ENCODE measurements at places on chromosomes 16 and 17.

- DNase-seq: no peak
Observed at GRCh38 chr16:17529982-17530760, 59.4 kb upstream of the XYLT1 start.

DNA sequence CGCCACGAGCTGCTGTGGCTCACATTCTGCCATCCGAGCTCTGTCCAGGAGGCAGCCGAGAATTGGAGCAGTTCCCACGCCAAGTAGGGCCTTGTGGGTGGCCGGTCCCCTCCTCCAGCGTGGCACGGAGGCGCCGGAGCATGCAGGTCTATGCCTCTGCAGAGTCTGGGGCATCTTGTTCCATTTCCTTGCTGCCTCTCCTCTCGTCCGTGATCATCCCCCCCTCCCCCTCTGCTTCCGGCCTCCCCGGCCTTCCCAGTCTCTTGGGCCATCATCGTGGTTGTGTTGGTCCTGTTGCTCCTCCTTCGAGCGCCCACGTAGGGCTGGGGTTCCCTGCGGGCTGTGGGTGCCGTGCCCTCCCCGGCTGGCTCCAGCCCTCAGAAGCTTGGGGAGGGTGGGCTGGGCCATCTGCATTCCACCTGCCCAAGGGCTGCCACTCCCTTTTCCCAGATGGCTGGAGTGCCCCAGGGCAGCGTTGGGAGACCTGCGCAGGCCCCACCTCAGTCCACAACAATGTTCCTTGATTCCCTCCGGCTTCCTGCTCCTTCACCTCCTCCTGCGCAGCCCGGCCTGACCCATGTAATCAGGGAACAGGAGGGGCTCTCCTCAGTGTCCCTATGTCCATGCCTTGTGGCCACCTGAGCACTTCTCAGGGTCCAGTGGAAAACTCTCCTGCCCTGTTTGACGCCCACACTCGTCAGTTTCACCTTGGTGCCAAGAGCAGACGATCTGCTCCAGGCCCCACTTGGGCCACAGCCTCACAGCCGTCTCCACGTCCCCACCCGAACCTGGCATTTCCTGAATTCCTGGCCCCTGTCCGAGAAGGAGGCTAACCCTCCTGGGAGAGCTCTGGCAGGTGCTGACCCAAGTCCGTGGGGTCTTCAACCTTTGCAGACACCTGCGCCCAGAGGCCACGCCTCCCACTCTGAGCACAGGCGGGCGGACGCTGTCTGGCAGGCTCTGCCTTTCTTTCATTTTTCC lies 37.1 kb downstream of the BAIAP2 start:
- DNase-seq: peak; percentile 94

- DNase-seq: no peak
Observed at GRCh38 chr16:7315813-7316212, 16.8 kb upstream of the RBFOX1 start.

DNA sequence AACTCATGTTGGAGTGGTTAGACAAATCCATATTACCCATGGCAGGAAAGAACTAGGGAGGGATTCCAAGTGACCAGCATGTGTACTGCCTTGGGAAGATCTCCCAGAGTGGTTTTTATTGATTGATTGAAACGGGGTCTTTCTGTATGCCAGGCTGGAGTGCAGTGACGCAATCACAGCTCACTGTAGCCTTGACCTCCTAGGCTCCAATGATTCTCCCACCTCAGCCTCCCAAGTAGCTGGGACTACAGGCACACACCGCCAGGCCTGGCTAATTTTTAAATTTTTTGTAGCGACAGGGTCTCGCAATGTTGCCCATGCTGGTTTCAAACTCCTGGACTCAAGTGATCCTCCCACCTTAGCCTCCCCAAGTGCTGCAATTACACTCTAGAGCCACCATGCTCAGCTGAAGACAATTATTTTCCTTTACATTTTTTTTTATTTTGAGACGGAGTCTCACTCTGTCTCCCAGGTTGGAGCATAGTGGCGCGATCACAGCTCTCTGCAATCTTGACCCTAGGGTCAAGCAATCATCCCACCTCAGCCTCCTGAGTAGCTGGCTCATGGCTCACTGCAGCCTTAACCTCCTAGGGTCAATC lies 2.5 kb upstream of the TMUB2 start:
- DNase-seq: no peak

DNA sequence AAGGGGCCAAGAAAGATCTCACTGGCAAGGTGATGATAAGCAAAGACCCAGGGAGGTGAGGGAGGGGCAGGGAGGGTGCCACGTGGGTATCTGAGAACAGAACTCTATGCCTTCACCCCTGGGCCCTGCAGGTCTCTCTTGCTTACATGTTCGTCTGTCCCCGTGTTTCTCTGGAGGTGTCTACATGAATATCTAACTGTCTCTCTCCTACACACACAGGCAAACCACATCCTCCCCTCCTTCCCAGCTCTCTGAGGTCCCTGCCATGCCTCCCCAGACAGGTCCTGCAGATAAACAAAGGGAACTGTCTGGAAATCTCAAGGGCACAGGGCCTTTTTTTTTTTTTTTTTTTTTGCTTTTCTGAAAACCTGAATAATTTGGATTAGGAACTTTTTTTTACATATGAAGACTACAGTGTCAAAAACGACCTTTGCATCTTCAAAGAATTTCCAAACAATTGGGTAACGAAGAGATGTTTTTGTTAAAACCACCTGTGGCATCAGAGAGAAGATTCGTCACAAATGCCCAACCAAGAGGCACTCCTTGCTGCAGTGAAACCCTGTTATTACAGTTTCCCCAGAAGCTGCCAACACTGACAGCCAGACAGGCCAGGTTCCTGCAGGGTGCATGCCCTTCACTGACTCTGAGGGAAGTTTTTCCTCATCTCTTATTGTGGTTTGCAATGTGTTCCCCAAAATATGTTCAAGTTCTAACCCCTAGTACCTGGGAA lies 17.8 kb downstream of the PLLP start:
- DNase-seq: peak; percentile 66

- DNase-seq: no peak
Observed at GRCh38 chr17:35166526-35166925, 18.9 kb downstream of the UNC45B start.

GRCh38 chr17:82077617-82078358 lies 12.2 kb upstream of the DUS1L start:
- no peak for DNase-seq

DNA sequence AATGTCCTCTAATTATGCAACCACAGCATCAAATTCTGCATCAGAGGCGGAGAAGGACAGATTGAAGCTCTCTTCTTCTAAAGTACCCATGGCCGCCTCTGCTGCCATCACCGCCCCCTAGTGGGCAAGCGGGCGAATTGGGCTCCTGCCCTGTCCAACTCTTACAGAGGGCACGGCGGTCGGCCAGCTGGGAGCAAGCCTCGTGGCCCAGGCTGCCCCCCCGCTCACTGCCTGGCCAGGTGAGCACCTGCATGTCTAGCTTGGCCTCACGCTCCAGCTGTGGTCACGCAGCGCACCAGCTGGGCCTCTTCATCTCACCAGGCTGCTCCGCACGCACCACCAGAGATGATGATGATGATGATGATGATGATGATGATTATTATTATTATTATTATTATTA lies 146.1 kb upstream of the TOM1L1 start:
- DNase-seq: no peak

DNA sequence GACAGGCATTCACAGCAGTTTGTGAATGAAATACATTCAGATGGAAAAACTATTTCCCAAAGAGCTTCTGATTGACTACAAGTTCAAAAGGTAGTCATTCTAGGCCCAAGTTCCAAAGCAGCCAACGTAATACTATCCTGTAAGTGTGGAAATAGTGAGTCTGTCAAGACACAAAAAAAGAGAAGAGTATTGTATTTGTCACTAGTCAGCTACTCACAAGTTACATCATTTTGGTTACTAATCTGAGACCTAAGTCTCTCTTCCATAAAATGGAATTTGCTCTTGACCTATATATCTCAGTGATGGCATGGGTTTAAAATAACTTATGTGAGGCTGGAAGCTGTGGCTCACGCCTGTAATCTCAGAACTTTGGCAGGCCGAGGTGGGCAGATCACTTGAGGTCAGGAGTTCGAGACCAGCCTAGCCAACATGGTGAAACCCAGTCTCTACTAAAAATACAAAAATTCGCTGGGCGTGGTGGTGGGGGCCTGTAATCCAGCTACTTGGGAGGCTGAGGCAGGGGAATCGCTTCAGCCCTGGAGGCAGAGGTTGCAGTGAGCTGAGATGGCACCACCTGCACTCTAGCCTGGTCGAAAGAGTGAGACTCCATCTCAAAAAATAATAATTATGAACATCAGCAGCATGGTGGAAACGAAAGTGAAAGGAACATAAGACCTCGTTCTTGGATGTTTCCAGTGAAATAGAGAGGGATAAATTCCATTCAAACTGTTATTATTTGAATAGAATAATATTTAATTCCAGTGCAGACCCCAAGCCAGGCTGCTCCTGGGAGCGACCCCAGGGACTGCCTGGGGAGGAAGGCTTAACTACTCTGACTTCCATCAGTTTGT lies 2.9 kb downstream of the CMC2 start:
- no peak for DNase-seq

GRCh38 chr16:89624777-89625761 lies 11.6 kb downstream of the DPEP1 start:
- DNase-seq: no peak

GRCh38 chr16:8967132-8967821 lies 3.6 kb upstream of the USP7 start:
- DNase-seq: no peak

DNA sequence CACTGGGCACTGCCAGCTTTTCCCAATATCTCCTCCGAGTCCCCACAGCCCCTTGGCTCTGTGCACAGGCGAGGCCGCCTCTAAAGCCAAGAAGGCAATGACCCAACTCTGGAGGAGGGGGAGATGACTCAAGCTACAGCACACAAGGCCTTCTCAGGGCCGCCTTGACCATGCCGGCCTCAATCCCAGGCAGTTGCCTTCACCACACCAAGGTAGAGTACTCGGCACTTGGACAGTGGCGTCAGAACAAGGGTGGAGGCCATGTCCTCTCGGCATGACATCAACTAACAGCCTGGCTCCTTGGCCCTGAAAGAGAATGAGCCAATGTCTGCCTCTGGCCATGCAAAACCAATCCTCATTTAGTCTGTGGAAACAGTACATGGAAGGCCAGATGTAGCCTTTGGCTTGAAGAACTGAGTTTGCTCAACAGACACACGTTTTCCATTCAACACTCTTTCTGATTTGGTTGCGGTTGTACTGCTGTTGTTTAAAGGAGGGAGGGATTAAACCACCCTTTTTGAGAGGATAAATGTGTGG lies 139.6 kb downstream of the XYLT1 start:
- no peak for DNase-seq

DNA sequence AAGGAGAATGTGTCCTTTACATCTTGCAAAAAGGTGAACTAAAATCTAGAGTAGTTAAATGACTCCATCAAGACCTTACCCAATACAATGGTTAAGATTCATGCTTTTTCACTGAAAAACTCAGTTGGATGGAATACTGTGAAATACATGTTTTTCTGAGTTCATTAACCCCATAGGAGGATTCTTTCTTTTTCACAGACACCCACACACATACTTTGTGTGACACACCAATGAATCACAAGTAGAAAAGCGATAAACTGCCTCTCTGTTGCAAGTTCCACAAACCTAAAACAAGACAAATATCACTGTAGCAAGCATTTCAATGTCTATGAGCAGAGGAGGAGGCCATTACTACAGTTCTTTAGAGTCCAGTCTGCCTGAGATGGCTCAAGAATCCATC lies 258.8 kb upstream of the CDH5 start:
- peak; percentile 44 for DNase-seq

GRCh38 chr16:11896486-11897176 lies 19.1 kb downstream of the GSPT1 start:
- DNase-seq: no peak

DNA sequence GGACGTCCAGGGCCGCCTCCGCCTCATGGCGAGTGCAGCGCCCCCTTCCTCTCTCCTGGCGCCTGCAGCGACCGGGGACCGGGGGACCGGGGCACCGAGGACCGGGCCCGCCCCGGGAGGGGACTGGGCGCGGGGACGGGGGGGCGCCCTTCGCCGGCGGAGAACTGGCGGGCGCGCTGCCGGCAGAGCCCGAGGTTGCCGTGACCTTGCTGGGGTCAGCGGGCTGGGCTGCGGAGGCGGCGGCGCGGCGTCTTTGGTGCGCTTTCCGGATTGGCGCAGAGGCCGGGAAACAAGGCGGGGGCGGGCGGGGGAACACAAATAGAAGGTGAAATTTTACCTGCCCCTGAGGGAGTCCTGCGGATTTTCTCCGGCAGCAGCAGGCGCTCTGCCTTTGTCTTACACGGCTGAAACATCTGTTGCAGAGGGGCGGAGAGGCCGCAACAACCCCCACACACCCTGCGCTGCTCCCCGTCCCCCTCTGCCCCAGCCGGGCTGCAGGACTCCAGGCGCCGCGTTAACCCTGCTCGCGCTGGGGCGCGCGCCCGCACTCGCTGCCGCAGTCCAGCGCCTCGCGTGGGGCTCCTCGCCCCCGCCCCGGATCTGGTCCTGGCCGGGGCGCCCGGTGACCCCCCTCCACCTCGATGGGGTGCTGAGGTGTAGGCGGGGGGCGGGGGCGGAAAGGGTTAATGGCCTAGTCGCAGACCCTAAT lies 53.5 kb downstream of the SREBF1 start:
- DNase-seq: no peak

GRCh38 chr17:2580151-2580550 lies 13.3 kb upstream of the PAFAH1B1 start:
- DNase-seq: no peak

GRCh38 chr16:27434141-27435051 lies 32.4 kb downstream of the IL21R start:
- DNase-seq: no peak

DNA sequence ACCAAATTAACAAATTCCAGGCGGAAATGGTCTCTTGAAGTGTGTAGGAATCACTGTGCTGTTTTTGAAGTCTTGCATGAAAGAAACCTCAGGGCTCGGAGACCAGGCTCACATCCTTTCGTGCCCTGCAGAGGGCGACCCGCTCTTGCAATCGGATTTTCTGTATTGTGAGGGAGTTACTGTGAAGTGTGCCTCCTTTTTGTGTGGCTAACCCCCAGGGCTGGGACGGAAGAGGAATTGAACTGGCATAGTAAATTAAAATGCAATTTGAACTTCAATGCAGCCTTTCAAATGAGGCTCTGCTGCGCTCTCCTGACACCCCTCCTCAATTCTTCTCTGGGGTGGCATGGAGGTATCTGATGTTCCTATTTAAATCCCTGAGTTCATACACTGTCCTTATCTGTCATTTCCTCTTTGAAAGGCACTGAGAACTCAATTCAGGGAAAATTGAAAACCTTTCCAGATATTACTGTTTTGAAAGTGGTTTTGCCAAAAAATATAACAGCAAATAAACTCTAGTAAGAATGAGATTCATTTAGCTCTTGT lies 51.5 kb upstream of the MGAT5B start:
- peak; percentile 46 for DNase-seq

GRCh38 chr16:4767872-4768548 lies 1.0 kb upstream of the ZNF500 start:
- peak; percentile 39 for DNase-seq

GRCh38 chr17:44220213-44221083 lies 973 bp upstream of the UBTF start:
- DNase-seq: peak; percentile 34

DNA sequence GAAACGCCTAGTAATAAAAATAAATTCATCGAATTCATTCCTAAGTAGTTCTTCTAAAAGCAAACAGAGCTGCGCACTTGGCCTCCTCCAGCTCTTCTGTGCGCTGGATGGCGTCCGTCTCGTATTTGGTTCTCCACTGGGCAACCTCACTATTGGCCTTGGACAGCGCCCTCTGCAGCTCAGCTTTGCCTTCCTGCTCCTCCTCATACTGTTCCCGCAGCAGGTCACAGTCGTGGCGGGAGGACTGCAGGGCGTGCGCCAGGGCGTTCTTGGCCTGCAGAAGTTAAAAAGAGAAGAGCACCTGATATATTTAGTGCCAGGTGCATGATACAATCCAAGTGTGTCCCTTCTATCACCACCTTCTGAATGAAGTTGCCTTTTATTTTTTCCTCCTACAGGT lies 21.8 kb downstream of the MYH3 start:
- no peak for DNase-seq

GRCh38 chr16:23155445-23156049 lies 6.3 kb upstream of the USP31 start:
- DNase-seq: no peak

Data from NCI-H226 (cell line).